ENCODE measurements at places on chromosomes 5 and 9. TPM values are rescaled to one million over a fixed set of nuclear protein-coding genes. Genes with fewer than 3 reads are reported as not detected.

The GABRA1 gene
- polyA plus RNA-seq: not detected

The NR6A1 gene
- polyA plus RNA-seq: 0.50 TPM

The ADAMTS16 gene
- not detected for polyA plus RNA-seq

The PRRX2 gene
- 27.7 TPM for polyA plus RNA-seq

The ROPN1L gene
- not detected for polyA plus RNA-seq

GRCh38 chr5:81971111-81971711, 612 bp upstream of the ATG10 start:
- peak overlapping the region; percentile 97 for H3K4me3 ChIP-seq
- H3K36me3 ChIP-seq: no peaks in the 10 kb centered on the region
- DNase-seq: no peak
- H3K27me3 ChIP-seq: no peaks in the 10 kb centered on the region

- H3K4me3 ChIP-seq: peak overlapping the region; percentile 70
- DNase-seq: peak; percentile 83
- peak overlapping the region; percentile 84 for H3K27ac ChIP-seq
These were observed 745 bp downstream of the GADD45G start for GRCh38 chr9:89605465-89606048.

DNA sequence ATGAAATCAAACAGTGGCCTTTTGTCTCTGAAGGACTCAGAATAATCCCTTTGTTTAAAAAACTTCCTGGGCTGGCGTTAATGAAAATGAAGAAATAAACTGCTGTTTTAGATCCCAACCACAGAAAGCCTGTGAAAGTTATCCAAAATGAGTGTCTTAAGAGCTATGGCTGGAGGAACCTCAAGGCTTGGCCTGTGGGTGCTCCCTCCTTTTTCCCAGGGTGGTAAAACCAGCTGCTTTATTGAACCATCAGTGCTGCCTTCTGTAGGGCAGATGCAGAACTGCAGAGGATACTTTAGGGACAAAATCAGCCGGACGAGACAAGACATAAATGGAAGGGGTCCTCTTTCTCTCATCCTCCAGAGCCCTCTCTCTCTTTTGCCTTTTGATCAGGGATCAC, 100.9 kb downstream of the SMARCA2 start:
- H3K4me3 ChIP-seq: no peak overlapping the region
- no peak overlapping the region for H3K27ac ChIP-seq
- no peak for DNase-seq

- H3K27ac ChIP-seq: no peak overlapping the region
- no peaks in the 10 kb centered on the region for H3K27me3 ChIP-seq
- DNase-seq: peak; percentile 36
- no peak overlapping the region for H3K4me3 ChIP-seq
These were observed 2.5 kb downstream of the RALGDS start for GRCh38 chr9:133118568-133118967.

- no peaks in the 10 kb centered on the region for H3K4me1 ChIP-seq
- no peak for DNase-seq
- no peaks in the 10 kb centered on the region for H3K27me3 ChIP-seq
- no peak overlapping the region for H3K27ac ChIP-seq
- no peaks in the 10 kb centered on the region for H3K36me3 ChIP-seq
These were observed 49.3 kb downstream of the RASGEF1C start for GRCh38 chr5:180159756-180160155.

DNA sequence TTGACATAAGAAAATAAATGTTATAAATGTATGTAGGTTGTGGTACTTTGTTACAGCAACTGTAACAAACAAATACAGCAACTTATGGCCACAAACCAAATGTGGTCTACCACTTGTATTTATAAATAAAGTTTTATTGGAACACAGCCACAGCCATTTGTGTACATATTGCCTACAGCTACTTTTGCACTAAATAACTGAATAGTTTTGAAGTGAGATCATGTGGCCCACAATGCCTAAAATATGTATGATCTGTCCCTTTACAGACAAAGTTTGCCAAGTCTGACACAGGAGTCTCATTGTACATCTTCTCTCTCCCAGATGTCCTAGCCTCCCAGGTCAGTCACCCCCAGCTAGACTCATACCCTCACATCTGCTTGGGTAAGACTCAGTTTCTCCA, 283.6 kb upstream of the PRDM9 start:
- no peak overlapping the region for H3K27ac ChIP-seq
- no peaks in the 10 kb centered on the region for H3K27me3 ChIP-seq
- DNase-seq: no peak
- H3K4me3 ChIP-seq: no peak overlapping the region
- H3K36me3 ChIP-seq: no peaks in the 10 kb centered on the region

DNA sequence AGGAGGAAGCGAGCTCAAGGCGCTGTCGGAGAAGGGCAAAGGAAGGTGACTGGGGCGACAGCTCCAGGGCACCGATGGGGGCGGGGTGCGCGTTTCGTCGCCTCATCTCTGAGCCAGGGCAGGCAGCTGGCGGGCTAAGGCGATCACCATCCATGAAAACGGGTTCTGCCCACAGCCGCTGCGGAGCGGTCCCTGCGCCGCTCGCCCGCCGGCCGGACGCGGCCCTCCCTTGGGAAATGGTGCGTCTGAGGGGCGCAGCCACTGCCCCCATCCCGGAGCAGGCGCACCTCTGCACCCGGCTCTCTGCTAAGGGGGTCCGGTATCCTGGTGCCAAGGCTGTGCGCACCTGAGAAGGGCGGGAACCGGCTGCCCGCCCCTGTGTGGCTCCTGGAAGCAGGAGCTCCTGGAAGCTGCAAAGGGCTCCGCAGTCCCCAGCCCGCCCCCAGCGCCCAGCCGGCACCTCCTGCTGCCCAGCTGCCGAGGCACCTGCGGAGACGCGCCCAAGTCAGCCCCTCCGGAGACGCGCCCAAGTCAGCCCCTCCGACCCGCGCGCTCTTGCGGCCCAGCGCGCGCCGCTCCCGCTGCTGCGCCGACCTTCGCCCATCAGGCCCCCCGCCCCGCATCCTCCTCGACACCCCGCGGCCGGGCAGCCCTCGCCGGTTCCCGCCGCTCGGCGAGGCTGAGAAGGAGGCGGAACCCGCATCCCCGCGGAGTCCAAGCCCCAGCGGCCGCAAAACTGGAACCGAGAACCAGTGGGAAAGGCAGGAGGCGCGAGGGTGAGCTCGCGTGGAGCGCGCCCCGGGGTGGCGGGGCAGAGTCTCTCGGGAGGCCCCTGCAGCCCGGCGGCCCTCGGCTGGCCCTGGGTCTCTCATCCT, 757 bp downstream of the ANKRD34B start:
- no peaks in the 10 kb centered on the region for H3K27me3 ChIP-seq
- no peak overlapping the region for H3K4me3 ChIP-seq
- no peaks in the 10 kb centered on the region for H3K36me3 ChIP-seq
- no peak overlapping the region for H3K27ac ChIP-seq
- no peak for DNase-seq

Data from aorta (tissue), 5 donors.